ENCODE measurements at places on chromosomes 2 and 18.
A peak's percentile ranks its signal among the peaks of the same experiment; 100 is the strongest.

- DNase-seq = no peak
Observed at GRCh38 chr2:10883066-10883465, 28.7 kb upstream of the KCNF1 start.

DNA sequence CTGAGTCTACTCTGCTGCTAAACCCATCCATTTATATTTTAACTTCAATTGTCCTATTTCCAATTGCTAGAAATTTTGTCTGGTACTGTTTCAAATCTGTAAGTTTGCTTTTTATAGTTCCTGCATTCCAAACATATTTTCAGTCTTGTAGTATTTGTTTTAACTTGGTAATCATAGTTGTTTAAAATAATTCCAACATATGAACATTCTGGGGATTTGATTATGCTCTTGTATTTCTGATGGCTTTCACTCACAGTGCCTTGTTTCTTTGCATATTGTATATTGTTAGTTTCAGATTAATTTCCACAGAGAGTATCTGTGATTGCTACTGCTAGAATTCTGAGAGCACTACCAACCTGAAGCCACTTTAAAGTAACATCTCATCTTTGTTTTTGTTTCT lies 202.4 kb downstream of the ETAA1 start:
- no peak for DNase-seq

- no peak for DNase-seq
Observed at GRCh38 chr18:78672862-78673446, 306.7 kb upstream of the SALL3 start.

GRCh38 chr2:220445429-220446105 lies 818.1 kb downstream of the SLC4A3 start:
- DNase-seq = peak; percentile 7

DNA sequence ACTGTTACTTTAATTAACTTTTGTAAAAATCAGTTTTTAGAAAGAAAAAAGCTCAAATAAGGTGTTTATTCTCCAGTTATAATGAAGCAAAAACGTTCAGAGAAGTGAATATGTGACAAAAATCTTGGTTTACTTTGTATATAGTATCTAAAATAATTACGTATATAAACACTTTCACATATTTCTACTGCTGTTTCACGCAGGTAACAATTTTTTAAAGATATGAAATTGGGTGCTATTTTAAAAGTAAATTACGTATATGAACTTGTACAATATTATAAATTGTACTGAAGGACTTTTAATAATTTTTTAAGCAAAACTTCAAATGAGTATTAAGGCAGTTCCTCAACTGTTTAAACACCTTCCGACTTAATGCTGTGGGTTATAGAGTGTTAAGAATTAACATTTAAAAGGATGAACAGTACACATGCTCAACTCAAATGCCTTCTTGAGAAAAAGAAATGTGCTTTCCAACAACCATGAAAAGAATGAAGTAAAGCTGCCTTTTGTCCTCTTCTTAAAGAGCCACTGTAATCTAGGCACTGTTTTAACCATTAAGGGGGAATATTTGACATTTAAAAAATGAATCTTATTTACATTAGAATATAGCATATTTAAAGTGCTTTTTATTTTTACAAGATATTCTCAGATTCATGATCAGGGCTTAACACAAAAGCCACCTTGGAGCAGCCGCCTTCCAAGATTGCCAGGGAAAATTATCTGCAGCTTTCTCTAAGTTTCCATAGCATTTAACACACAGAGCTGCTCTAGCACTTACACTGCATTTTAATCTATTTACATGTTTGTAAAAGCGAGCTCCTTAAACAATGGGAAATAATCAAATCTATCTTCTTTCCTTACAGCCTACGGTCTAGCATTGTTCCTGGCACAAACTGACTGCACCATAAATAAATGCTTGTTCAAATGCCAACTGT lies 56.5 kb upstream of the CDKL4 start:
- DNase-seq = no peak

GRCh38 chr2:46519265-46519664 lies 39.9 kb downstream of the TMEM247 start:
- no peak for DNase-seq

GRCh38 chr18:13726972-13727331 lies 479 bp downstream of the RNMT start:
- DNase-seq = peak; percentile 47

- no peak for DNase-seq
Observed at GRCh38 chr18:79847606-79848293, 50.0 kb downstream of the KCNG2 start.

DNA sequence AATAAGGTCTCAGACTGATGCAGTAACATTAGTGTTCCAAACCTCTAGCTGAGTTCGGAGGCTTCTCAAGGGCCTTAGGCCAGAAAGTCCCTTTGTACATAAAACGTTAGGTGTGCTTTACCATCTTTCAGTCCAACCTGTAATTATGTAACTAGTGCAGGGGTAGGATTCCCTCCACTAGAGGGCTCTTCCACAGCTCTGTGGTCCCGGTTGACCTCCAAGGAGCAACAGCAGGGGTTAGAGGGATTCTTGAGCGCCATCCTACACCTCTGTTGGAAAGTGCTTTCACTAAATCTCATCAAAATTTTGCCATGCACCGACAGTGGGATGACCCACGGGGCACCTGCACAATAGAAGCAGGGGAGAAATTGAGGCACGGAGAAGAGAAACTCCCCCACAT lies 155.8 kb upstream of the LRP1B start:
- DNase-seq = no peak

Data from AG08396 (cell line).